Naive B cell (primary cell): ENCODE measurements at places on chromosomes 2 and 18. TPM values are rescaled to one million over a fixed set of nuclear protein-coding genes. Genes with fewer than 3 reads are reported as not detected.

Gene CNNM3
- polyA plus RNA-seq, result 8.1 TPM

Gene TXNDC2
- polyA plus RNA-seq, result not detected

Gene PDCD1
- not detected for polyA plus RNA-seq

Gene ASXL3
- not detected for polyA plus RNA-seq

Gene DSG1
- not detected for polyA plus RNA-seq

Gene EHBP1
- polyA plus RNA-seq, result 14.3 TPM

Gene LYPD1
- not detected for polyA plus RNA-seq

Gene CNRIP1
- not detected for polyA plus RNA-seq

Gene FOXI3
- not detected for polyA plus RNA-seq

Gene C2orf80
- not detected for polyA plus RNA-seq

GRCh38 chr18:58408665-58409064 lies 220.2 kb downstream of the ALPK2 start:
- no peaks in the 10 kb centered on the region for H3K4me1 ChIP-seq
- H3K36me3 ChIP-seq, result no peaks in the 10 kb centered on the region
- no peaks in the 10 kb centered on the region for H3K27me3 ChIP-seq
- H3K4me3 ChIP-seq, result no peak overlapping the region
- H3K27ac ChIP-seq, result no peak overlapping the region

DNA sequence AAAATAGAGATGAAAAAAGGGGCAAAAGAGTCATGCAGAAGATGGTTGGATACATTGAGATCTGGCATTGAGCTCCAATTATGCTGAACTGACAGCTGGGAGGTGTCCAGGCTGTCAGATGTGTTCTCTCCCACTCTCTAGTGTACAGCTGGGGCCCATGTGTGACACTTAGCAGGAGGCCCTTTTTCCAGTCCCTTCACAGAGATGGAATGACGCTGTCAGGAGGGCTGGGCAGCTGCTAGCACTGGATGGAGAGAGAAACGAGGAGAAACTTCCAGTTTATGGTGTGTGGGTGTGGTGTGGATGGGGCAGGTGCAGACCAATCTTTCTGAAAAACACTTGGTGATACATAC lies 437.7 kb upstream of the HS6ST1 start:
- no peaks in the 10 kb centered on the region for H3K36me3 ChIP-seq
- H3K27me3 ChIP-seq, result no peaks in the 10 kb centered on the region
- H3K27ac ChIP-seq, result no peak overlapping the region

- peaks cover 27% of the 10 kb centered on the region for H3K27me3 ChIP-seq
- H3K4me1 ChIP-seq, result no peaks in the 10 kb centered on the region
- H3K27ac ChIP-seq, result no peak overlapping the region
- no peak overlapping the region for H3K4me3 ChIP-seq
- H3K36me3 ChIP-seq, result no peaks in the 10 kb centered on the region
Observed at GRCh38 chr2:26913606-26913998, 56.8 kb upstream of the MAPRE3 start.

GRCh38 chr2:216316743-216317142 lies 55.5 kb downstream of the MARCHF4 start:
- H3K4me1 ChIP-seq, result no peaks in the 10 kb centered on the region
- peaks cover 52% of the 10 kb centered on the region for H3K27me3 ChIP-seq
- no peak overlapping the region for H3K27ac ChIP-seq
- DNase-seq, result no peak
- no peak overlapping the region for H3K4me3 ChIP-seq

DNA sequence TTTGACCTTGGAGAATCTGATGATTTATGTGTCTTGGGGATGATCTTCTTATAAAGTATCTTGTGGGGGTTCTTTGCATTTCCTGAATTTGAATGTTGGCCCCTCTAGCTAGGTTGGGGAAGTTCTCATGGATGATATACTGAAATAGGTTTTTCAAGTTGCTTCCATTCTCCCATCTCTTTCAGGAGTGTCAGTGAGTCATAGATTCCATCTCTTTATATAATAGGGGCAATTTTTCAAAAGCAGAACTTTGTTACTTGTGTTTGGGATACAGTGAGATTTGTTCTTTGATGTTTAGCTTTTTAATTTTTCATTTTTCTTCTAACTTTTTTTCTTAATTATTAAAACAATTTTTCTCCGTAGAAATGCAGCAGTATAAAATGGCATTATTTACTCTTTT lies 19.4 kb downstream of the TMEM87B start:
- DNase-seq, result no peak
- peaks cover 32% of the 10 kb centered on the region for H3K4me1 ChIP-seq
- H3K36me3 ChIP-seq, result peaks cover 49% of the 10 kb centered on the region
- no peaks in the 10 kb centered on the region for H3K27me3 ChIP-seq

- H3K4me1 ChIP-seq, result peaks cover 25% of the 10 kb centered on the region
- peak overlapping the region; percentile 96 for H3K4me3 ChIP-seq
- H3K27ac ChIP-seq, result no peak overlapping the region
Observed at GRCh38 chr2:147845411-147845971, 662 bp downstream of the ACVR2A start.

GRCh38 chr18:75418293-75419005 lies 9.1 kb downstream of the SMIM21 start:
- no peaks in the 10 kb centered on the region for H3K36me3 ChIP-seq
- H3K27ac ChIP-seq, result no peak overlapping the region
- no peaks in the 10 kb centered on the region for H3K4me1 ChIP-seq
- H3K27me3 ChIP-seq, result no peaks in the 10 kb centered on the region
- H3K4me3 ChIP-seq, result no peak overlapping the region
- DNase-seq, result no peak

GRCh38 chr18:48049757-48050156 lies 119.3 kb upstream of the SMAD2 start:
- H3K4me1 ChIP-seq, result no peaks in the 10 kb centered on the region
- no peak overlapping the region for H3K4me3 ChIP-seq
- H3K36me3 ChIP-seq, result no peaks in the 10 kb centered on the region
- peaks cover 58% of the 10 kb centered on the region for H3K27me3 ChIP-seq
- no peak overlapping the region for H3K27ac ChIP-seq

GRCh38 chr2:12728221-12728777 lies 11.6 kb downstream of the TRIB2 start:
- H3K27ac ChIP-seq, result peak overlapping the region; percentile 27
- DNase-seq, result peak; percentile 79
- no peaks in the 10 kb centered on the region for H3K27me3 ChIP-seq
- peak overlapping the region; percentile 77 for H3K4me3 ChIP-seq
- peaks cover 7% of the 10 kb centered on the region for H3K36me3 ChIP-seq

- no peak for DNase-seq
- H3K27ac ChIP-seq, result no peak overlapping the region
- H3K4me3 ChIP-seq, result no peak overlapping the region
- no peaks in the 10 kb centered on the region for H3K36me3 ChIP-seq
Observed at GRCh38 chr2:113164215-113164929, 9.4 kb upstream of the PSD4 start.

- H3K4me1 ChIP-seq, result peaks cover 13% of the 10 kb centered on the region
- H3K27me3 ChIP-seq, result peaks cover 66% of the 10 kb centered on the region
- no peak for DNase-seq
- no peak overlapping the region for H3K4me3 ChIP-seq
- H3K27ac ChIP-seq, result peak overlapping the region; percentile 72
Observed at GRCh38 chr18:50203801-50204604, 9.1 kb upstream of the MYO5B start.

DNA sequence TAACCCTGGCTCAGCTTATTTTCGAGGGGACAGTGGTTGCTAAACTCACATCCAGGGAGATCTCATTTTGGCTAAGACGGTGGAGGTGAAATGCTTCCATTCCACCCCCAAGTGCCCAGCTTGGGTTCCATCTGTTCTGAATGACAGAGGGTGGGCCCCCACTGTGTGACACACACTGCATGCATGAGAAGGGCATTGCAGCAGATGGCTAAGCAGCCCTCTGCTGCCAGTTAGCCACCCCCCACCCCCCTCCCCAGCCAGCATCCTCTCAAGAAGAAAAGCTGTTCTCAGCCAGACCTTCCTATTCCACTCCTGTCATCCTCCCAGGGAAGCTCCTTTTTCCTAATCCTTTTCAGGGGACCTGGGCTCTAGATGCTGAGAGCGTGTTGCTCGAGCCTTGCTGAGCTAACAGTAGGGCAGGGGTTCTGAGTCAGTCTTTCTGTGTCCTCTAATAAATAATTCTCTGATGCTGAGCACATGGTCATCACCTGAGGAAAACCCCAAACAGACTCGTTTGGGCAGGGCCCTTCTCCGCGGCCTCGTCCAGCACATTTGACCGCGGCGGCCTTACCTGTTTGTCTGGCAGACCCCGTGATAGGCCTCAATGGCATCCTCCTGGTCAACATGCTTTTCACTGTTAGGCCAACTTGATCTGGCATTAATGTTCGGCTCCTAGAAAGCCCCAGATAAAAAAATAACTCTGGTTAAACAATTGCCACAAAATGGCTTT lies 49.5 kb upstream of the ACAA2 start:
- no peak overlapping the region for H3K27ac ChIP-seq
- H3K36me3 ChIP-seq, result no peaks in the 10 kb centered on the region
- H3K4me1 ChIP-seq, result no peaks in the 10 kb centered on the region
- peaks cover 11% of the 10 kb centered on the region for H3K27me3 ChIP-seq
- DNase-seq, result no peak

DNA sequence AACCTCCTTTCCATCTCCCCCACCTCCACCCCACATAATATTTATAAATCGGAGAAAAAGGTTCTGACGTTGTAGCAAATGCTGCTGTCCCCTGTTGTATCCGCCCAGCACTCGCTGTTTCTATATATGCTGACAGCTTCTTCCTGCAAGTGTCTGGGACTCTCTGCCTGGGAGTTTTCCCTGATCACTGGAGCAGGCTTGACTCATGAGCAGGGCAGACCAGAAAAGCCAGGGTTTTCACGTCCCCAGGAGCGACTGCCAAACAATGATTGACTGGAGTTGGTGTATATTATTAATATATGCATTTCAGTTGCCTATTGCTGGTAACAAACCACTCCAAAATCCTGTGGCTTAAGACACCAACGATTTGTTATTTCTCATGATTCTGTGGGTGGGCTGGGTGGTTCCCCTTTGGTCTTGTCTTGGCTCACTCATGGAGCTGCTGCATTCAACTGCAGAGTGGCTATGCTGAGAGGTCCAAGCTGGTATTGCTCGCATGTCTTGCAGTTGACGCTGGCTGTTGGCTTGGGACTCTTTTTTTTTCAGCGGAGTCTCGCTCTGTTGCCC lies 21.2 kb upstream of the ASXL2 start:
- no peaks in the 10 kb centered on the region for H3K36me3 ChIP-seq
- no peak overlapping the region for H3K27ac ChIP-seq
- no peak for DNase-seq
- no peaks in the 10 kb centered on the region for H3K27me3 ChIP-seq
- no peaks in the 10 kb centered on the region for H3K4me1 ChIP-seq
- peak overlapping the region; percentile 26 for H3K4me3 ChIP-seq

- no peaks in the 10 kb centered on the region for H3K36me3 ChIP-seq
- no peak overlapping the region for H3K27ac ChIP-seq
Observed at GRCh38 chr2:240649331-240649730, 24.1 kb downstream of the GPR35 start.

- no peaks in the 10 kb centered on the region for H3K27me3 ChIP-seq
- H3K27ac ChIP-seq, result no peak overlapping the region
- H3K36me3 ChIP-seq, result no peaks in the 10 kb centered on the region
- H3K4me3 ChIP-seq, result no peak overlapping the region
- no peak for DNase-seq
Observed at GRCh38 chr18:71212222-71212621, 923.4 kb downstream of the SOCS6 start.

DNA sequence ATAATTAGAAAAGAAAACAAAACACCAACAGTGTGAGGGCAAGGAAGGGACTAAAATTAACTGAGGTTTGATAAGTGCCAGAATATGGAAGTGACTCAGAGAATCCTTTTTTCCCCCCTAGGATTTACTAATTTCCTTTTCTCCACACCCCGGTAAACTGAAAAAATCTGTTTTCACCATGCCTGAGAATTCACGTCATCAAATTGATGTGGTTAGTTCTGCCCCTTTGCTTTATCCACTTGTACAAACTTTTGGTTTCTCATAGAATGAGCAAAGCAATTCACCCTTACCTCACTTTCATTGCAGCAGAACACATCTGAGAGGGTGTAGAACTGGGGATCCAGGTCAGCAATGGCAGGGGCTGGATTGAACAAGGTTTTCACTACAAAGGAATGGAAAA lies 57.8 kb downstream of the RBKS start:
- peak overlapping the region; percentile 30 for H3K27ac ChIP-seq
- no peak for DNase-seq
- no peaks in the 10 kb centered on the region for H3K27me3 ChIP-seq
- peaks cover 11% of the 10 kb centered on the region for H3K36me3 ChIP-seq

GRCh38 chr2:201180010-201180409 lies 2.9 kb upstream of the CASP10 start:
- peaks cover 18% of the 10 kb centered on the region for H3K4me1 ChIP-seq
- DNase-seq, result no peak
- no peaks in the 10 kb centered on the region for H3K27me3 ChIP-seq
- H3K36me3 ChIP-seq, result no peaks in the 10 kb centered on the region
- H3K27ac ChIP-seq, result no peak overlapping the region
- H3K4me3 ChIP-seq, result no peak overlapping the region

DNA sequence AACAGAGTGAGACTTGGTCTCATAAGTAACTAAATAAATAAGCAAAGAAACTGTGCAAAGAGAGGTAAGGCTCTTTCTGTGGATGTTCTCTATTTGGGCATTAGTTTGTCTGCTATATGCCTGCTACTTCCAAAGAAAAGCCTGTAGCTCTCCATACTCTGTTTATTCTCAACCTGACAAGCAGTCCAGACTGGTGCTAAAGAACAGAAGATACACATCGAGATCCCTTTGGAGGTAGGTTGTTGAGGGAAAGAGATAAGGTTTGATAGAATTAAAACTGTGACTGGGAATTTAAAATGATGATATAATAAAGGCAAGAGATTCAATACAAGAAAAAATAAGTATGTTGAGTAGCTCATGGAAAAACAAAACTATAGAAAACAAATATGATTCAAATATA lies 885.1 kb upstream of the FSHR start:
- H3K27me3 ChIP-seq, result no peaks in the 10 kb centered on the region
- H3K27ac ChIP-seq, result no peak overlapping the region
- no peaks in the 10 kb centered on the region for H3K4me1 ChIP-seq
- H3K36me3 ChIP-seq, result no peaks in the 10 kb centered on the region
- no peak overlapping the region for H3K4me3 ChIP-seq

GRCh38 chr2:127309468-127309867 lies 15.5 kb upstream of the ERCC3 start:
- no peak overlapping the region for H3K27ac ChIP-seq
- H3K4me1 ChIP-seq, result peaks cover 5% of the 10 kb centered on the region
- H3K4me3 ChIP-seq, result no peak overlapping the region

DNA sequence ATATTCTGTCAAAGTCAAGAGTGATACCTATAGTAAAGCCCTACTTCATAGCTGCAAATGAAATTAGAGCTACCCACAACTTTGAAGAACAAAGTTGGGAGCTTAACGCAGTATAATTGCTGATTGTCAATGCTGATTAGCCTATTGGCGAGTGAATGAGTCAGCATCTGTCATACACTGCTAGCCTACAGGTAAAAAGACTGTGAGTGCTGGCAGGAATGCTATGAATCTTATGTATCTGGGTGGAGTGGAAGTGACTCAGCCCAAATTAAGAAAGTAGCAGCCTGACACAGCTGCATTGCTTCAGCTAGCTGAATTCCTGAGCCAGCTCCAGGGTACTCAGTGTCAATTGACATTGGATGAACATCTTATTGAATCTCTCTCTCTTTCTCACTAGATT lies 179.4 kb upstream of the DCC start:
- no peaks in the 10 kb centered on the region for H3K36me3 ChIP-seq
- H3K4me1 ChIP-seq, result no peaks in the 10 kb centered on the region
- H3K27me3 ChIP-seq, result no peaks in the 10 kb centered on the region
